CD8-positive, alpha-beta memory T cell (primary cell): ENCODE measurements at places on chromosomes 6 and 20. TPM values are rescaled to one million over a fixed set of nuclear protein-coding genes. Genes with fewer than 3 reads are reported as not detected.

The KCNG1 gene
- 3.4 TPM for total RNA-seq

The NFATC2 gene
- 64.4 TPM for total RNA-seq

The RNF182 gene
- total RNA-seq: not detected

The SPDEF gene
- not detected for total RNA-seq

GRCh38 chr20:35104685-35105295, 12.2 kb upstream of the TRPC4AP start:
- no peak for DNase-seq
- H3K36me3 ChIP-seq: no peaks in the 10 kb centered on the region
- no peak overlapping the region for H3K27ac ChIP-seq
- no peaks in the 10 kb centered on the region for H3K4me1 ChIP-seq
- H3K27me3 ChIP-seq: no peaks in the 10 kb centered on the region
- H3K4me3 ChIP-seq: no peak overlapping the region

- H3K27me3 ChIP-seq: no peaks in the 10 kb centered on the region
- H3K4me3 ChIP-seq: no peak overlapping the region
- no peaks in the 10 kb centered on the region for H3K36me3 ChIP-seq
- H3K27ac ChIP-seq: no peak overlapping the region
These were observed 109.0 kb upstream of the SUPT3H start for GRCh38 chr6:45486736-45487135.

DNA sequence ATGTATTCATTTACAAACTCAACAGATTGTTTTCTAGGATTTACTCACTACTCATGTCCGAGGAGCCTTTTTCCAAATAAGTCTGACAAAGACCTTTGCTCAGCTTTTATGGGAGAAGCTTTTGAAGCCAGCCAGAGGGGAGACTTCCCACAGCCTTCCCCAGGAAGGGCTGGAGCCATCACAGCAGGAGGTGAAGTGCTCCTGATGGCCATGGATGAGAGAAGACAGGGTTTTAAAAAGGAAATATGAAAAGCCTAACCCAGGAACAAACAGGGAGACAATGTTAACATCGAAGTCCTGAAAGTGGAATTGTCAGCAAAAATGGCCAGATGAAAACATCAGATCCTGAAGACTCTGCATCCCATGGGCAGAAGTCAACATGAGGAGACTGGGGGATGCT, 11.6 kb upstream of the TAGAP start:
- H3K4me3 ChIP-seq: peak overlapping the region; percentile 24
- no peak overlapping the region for H3K27ac ChIP-seq
- no peaks in the 10 kb centered on the region for H3K27me3 ChIP-seq
- H3K36me3 ChIP-seq: no peaks in the 10 kb centered on the region
- DNase-seq: no peak
- H3K4me1 ChIP-seq: peaks cover 72% of the 10 kb centered on the region

DNA sequence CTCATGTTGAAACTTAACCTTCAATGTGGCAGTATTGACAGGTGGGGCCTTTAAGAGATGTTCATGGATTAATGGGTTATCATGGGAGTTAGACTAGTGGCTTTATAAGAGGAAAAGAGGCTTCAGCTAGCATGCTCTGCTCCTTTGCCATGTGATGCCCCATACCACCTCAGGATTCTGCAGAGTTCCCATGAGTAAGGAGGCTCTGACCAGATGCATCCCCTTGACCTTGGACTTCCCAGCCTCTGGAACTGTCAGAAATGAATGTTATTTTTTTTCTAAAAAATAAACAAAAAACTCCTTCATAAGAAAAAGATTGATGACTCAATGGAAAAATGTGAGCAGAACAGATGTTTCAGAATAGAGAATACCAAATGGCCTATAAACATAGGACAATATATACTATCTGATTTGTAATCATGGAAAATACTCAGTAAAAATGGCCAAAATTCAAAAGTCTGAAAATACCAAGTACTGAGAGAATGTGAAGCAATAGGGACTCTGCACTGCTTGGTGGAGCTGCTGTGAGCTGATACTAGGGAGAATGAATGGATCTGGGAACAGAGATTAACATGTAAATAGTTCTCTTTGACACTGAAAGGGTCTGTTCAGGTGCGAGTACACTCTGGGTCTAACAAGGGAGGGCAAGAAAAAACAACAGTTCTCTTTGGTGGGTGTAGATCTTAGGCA, 7.4 kb upstream of the TRIM39 start:
- H3K4me3 ChIP-seq: no peak overlapping the region
- no peaks in the 10 kb centered on the region for H3K27me3 ChIP-seq
- H3K27ac ChIP-seq: no peak overlapping the region
- H3K4me1 ChIP-seq: peaks cover 67% of the 10 kb centered on the region

GRCh38 chr6:159595173-159595572, 97.9 kb downstream of the SOD2 start:
- no peaks in the 10 kb centered on the region for H3K4me1 ChIP-seq
- H3K36me3 ChIP-seq: no peaks in the 10 kb centered on the region
- DNase-seq: no peak

GRCh38 chr6:10146715-10147451, 268.0 kb downstream of the TFAP2A start:
- no peak for DNase-seq
- H3K36me3 ChIP-seq: no peaks in the 10 kb centered on the region
- H3K4me1 ChIP-seq: no peaks in the 10 kb centered on the region

DNA sequence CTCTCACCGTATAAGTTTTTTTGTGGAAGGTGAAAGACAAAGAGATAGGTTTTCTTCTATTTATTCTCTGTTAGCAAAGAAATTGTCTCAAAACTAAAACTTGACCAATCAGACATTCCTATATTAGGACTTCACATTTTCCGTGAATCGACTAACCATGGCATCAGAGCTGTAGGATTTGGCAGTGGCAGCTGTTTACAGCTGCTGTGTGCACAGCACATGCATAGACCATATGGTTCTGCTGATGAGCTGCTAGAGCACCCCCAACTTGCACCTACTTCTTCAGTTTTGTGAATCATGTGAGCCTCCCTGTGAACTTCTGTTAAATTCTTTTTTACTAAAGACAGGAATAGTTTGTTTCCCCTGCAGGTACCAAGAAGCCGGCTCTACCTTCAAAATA, 157.9 kb downstream of the RFX6 start:
- no peak overlapping the region for H3K4me3 ChIP-seq
- DNase-seq: no peak
- H3K27ac ChIP-seq: no peak overlapping the region
- H3K36me3 ChIP-seq: no peaks in the 10 kb centered on the region

GRCh38 chr6:30321692-30322388, 4.9 kb upstream of the TRIM39 start:
- no peak for DNase-seq
- no peak overlapping the region for H3K4me3 ChIP-seq
- no peaks in the 10 kb centered on the region for H3K27me3 ChIP-seq
- H3K27ac ChIP-seq: no peak overlapping the region
- no peaks in the 10 kb centered on the region for H3K36me3 ChIP-seq

- H3K4me1 ChIP-seq: no peaks in the 10 kb centered on the region
- no peak overlapping the region for H3K4me3 ChIP-seq
- no peaks in the 10 kb centered on the region for H3K36me3 ChIP-seq
- no peak for DNase-seq
- no peaks in the 10 kb centered on the region for H3K27me3 ChIP-seq
These were observed 159.3 kb upstream of the PLCB4 start for GRCh38 chr20:8909596-8909995.

GRCh38 chr6:103122766-103123601, 1729.5 kb downstream of the GRIK2 start:
- no peaks in the 10 kb centered on the region for H3K27me3 ChIP-seq
- no peak for DNase-seq
- no peaks in the 10 kb centered on the region for H3K36me3 ChIP-seq
- no peak overlapping the region for H3K4me3 ChIP-seq
- no peak overlapping the region for H3K27ac ChIP-seq
- H3K4me1 ChIP-seq: no peaks in the 10 kb centered on the region

- H3K36me3 ChIP-seq: no peaks in the 10 kb centered on the region
- no peak overlapping the region for H3K4me3 ChIP-seq
- no peak for DNase-seq
- H3K4me1 ChIP-seq: no peaks in the 10 kb centered on the region
- H3K27ac ChIP-seq: no peak overlapping the region
These were observed 22.9 kb upstream of the SPO11 start for GRCh38 chr20:57306747-57307146.

GRCh38 chr6:144989319-144990107, 704.4 kb downstream of the UTRN start:
- no peak overlapping the region for H3K4me3 ChIP-seq
- no peak for DNase-seq
- no peak overlapping the region for H3K27ac ChIP-seq
- no peaks in the 10 kb centered on the region for H3K27me3 ChIP-seq
- H3K36me3 ChIP-seq: no peaks in the 10 kb centered on the region

- H3K4me3 ChIP-seq: no peak overlapping the region
- no peaks in the 10 kb centered on the region for H3K27me3 ChIP-seq
- H3K4me1 ChIP-seq: peaks cover 21% of the 10 kb centered on the region
- no peak for DNase-seq
These were observed 10.2 kb downstream of the BTN3A1 start for GRCh38 chr6:26412228-26412627.

- no peaks in the 10 kb centered on the region for H3K36me3 ChIP-seq
- H3K27ac ChIP-seq: no peak overlapping the region
- H3K4me1 ChIP-seq: no peaks in the 10 kb centered on the region
These were observed 70.0 kb upstream of the TIAM2 start for GRCh38 chr6:154925130-154925529.

- H3K36me3 ChIP-seq: no peaks in the 10 kb centered on the region
- DNase-seq: peak; percentile 42
- no peak overlapping the region for H3K4me3 ChIP-seq
- peaks cover 88% of the 10 kb centered on the region for H3K4me1 ChIP-seq
These were observed 56.3 kb downstream of the PREX1 start for GRCh38 chr20:48771542-48771941.
